ENCODE measurements at places on chromosomes 5 and 9.
A peak's percentile ranks its signal among the peaks of the same experiment; 100 is the strongest.

- DNase-seq: no peak
These were observed 56.1 kb upstream of the CCDC112 start for GRCh38 chr5:115352571-115352970.

DNA sequence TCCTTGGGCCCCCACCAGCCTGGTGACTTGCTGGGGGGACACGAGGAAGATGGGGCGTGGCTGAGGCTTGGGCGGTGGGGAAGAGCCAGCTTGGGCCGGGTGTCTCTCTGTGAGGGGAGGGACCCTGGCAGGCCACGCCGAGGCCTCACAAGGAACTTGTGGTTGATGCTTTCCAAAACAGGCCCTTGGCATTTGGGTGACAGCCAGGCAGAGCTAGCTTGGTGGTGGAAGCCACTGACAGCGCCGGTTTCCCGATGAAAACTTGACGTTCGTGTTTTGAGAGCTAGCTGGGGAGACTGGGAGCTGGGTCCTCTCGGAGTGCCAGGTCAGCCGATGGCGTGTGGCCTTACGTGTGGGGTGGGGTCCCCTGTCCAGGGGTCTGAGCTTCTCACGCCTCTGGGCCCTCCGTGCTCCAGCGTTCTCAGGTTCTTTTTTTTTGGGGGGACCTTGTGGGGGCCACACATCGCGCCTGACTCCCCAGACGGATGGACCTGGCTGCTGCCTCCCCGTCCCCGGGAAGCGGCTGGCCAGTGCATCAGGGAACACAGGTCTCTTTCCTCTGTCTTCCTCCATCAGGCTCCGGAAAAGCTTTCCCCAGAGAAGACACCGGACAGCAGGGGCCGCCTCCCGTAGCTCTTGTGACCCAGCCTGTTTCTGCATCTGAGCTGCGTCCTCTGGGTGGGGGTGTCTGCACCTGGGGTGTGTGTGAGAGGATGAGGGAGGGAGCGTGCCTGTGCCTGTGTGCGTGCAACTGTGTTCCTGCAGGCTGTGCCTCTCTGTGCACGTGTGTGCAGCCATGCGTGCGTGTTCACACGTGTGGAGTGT, 129.3 kb upstream of the LPCAT1 start:
- peak; percentile 2 for DNase-seq

DNA sequence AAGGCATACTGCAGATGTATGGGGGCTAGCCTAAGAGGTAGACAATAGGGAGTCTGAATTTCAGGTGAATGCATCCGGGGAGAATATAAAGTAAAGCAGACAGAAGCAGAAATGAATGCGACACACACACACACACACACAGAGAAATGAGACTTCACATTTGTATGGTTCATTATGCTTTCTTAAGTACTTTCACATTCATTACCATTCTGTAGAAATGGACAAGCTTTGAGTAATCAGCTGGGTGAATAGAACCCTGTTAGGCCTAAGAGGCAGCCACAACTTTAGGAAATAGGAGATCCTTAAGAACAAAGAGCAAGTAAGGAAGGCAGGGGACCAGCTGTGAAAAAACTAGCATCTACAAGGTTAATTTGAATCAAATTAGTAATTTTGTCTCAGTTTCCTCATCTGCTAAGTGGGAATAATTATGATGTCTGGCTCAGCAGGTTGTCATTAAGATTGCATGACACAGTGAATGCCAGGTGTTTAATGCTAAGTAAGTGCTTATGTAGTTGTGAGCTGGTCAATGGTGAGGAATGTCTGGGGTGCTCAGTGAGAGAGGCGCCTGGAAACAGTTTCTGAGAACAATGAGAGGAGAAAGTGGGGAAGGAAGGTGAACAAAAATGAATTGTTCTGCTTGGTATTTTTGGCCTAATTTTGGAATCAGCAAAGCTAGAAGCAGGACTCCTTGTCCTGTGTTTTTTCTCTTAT, 265.8 kb upstream of the CLINT1 start:
- no peak for DNase-seq

- DNase-seq: no peak
These were observed 620.7 kb upstream of the ARRDC3 start for GRCh38 chr5:92003806-92004205.

DNA sequence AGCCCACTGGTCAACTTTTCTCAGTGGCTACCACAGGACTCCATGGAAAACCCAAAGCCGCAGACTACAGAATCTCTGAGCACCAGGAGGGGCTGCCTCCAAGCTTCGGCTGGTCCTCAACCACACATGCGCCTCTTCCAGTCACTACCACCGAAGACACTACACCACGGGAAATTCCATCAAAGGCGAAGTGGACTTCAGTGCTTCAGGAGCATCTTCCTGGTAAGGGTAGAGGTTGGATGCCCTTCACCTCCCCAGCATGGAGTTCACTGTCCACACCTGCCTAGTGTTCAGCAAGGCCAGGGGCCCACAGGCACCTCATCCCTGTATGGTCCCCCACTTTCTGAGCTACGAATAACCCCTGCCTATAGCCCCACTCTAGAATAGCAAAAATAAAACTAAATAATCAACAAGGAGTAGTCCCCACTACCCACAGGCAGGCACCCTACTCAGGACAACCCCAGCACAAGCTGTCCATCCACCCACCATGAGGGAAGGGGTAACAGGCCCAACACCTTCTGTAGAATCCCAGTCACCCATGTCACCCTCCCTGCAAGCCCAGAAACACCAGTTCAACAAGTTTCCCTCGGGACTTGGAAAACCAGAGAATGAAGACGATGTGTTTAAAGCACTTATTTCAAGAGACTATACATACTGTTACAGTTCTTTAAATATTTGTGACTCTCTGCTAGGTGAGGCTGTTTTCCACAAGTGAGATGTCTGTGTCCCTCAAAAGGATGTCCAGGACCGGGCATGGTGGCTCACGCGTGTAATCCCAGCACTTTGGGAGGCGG, 2.6 kb downstream of the VDAC1 start:
- no peak for DNase-seq

DNA sequence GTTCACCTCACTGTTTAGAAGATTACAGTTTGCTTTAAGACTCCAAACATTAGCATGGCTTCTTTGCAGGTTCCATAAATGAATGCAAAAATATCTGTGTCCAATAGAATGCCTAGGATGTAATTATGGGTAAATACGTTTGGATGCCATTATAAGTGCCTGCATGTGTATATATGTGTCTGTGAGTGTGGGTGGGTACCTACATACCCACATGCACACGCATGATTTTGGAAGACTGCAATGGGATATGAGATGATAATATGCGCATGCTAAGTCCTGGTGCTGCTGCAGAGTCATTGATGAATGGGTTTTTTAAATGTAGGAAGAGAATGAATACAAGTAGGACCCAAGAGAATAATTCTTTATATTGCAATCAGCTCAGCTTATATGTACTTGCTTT, 406.4 kb downstream of the ZSWIM6 start:
- DNase-seq: no peak

DNA sequence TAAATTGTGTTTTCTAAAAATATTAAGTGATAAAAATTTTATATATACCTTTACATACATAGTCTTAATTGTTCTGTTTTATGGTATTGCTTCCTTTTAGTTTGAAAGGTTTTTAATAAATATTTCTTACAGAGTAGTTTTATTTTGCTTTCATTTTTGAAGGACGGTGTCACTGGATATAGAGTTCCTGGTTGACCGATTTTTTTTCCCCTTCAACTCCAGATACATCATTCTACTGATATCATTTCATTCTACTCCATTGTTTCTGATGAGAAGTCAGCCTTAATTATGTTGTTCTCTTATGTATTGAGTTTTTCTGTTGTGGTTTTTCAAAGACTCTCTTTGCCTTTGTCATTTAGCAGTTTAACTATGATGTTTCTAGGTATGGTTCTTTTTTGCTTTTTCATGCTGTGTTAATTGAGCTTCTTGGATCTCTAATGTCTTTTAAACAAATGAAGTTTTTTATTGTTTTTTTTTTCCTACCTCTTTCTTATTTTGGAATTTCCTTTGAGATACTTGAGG, 30.4 kb downstream of the MTREX start:
- DNase-seq: peak; percentile 19

GRCh38 chr5:123193176-123193575, 104.1 kb downstream of the PRDM6 start:
- no peak for DNase-seq

GRCh38 chr9:87701931-87702421, 23.9 kb upstream of the CTSL start:
- DNase-seq: no peak

DNA sequence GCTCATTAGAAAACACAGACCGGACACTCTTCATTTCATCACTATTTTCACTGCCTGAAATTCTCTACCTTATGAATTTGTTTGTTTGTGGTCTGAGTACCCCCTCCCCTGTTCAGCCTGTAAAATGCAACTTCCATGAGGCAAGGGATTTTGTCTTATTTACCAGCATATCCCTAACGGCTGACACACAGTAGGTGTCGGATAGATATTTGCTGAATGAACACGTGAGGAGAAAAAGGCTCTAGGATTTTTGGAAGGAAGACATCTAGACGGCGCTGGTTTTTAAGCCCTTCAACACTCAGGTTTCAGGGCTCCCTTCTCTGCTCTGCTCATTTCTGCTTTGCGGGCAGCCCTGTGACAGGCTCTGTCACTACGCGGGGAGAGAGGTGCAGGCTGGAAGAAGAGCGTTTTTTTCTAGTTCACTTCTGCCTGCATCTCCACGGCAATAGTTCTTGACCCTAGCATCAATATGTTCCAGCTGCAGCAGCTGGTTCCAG, 41.0 kb downstream of the KCNMB1 start:
- no peak for DNase-seq

GRCh38 chr9:111926421-111926875, 29.8 kb downstream of the UGCG start:
- DNase-seq: no peak

GRCh38 chr9:91835216-91835615, 114.8 kb downstream of the ROR2 start:
- DNase-seq: no peak

DNA sequence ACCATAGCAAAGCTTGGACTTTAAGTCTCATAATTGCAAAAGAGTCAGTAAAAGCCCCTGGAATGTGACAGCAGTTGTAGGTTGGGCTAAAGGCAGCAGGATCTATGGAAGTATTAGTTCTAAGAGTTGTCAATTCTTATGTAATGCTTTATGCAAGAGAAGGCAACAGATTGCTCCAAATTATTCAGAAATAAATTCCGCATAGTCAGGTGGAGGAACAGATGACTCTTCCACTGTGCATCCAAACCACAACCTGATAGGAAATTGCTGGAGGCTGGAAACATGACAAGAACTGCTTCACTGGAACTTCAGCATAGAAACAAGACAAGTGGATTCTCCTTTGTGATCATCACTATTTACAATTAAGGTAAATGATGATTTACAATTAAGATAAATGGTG, 101.0 kb downstream of the STARD4 start:
- DNase-seq: no peak

GRCh38 chr5:130836729-130837649, 328.1 kb downstream of the HINT1 start:
- DNase-seq: peak; percentile 40

- no peak for DNase-seq
These were observed 408.2 kb downstream of the PRR16 start for GRCh38 chr5:120872297-120872696.

GRCh38 chr5:41509399-41510175, 814 bp downstream of the PLCXD3 start:
- DNase-seq: no peak

GRCh38 chr5:109247986-109248385, 161.8 kb downstream of the PJA2 start:
- DNase-seq: no peak

DNA sequence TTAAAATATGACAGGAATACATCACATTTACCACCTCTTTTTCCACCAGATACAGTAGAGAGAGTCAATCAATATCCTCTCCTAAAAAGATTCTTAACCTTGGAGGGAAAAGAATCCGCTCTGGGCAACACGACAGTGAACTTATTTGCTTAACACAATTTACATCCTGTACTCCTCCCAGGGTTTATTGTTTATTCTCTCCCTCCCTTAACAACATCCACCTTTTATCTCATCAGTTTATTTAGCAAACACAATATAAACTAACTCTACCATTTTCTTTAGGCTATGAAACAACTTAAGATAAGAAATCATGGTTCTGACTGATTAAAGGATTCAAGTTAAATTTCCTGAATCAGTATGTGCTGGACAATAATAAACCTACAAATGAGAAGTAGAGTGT, 50.9 kb downstream of the CERT1 start:
- no peak for DNase-seq

DNA sequence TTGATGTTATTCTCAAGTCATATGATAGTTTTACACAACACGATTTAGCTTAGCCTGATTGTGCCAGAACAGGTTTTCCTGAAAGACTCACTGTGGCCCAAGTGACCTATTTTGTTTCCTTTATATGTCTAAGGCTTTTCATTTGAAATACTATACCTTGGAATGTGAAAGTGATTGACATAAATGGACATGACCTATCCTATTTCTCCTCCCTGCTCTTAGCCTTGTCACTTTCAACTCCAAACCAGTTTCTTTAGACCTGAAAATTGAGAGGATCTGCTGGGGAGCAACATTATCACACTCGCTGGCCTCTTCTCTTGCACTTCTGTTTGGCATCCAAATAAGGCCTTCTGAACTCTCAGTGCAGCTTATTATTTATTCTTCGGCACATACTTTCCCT, 496.8 kb downstream of the MAT2B start:
- DNase-seq: no peak

- DNase-seq: no peak
These were observed 296.8 kb downstream of the EBF1 start for GRCh38 chr5:158802941-158803341.

DNA sequence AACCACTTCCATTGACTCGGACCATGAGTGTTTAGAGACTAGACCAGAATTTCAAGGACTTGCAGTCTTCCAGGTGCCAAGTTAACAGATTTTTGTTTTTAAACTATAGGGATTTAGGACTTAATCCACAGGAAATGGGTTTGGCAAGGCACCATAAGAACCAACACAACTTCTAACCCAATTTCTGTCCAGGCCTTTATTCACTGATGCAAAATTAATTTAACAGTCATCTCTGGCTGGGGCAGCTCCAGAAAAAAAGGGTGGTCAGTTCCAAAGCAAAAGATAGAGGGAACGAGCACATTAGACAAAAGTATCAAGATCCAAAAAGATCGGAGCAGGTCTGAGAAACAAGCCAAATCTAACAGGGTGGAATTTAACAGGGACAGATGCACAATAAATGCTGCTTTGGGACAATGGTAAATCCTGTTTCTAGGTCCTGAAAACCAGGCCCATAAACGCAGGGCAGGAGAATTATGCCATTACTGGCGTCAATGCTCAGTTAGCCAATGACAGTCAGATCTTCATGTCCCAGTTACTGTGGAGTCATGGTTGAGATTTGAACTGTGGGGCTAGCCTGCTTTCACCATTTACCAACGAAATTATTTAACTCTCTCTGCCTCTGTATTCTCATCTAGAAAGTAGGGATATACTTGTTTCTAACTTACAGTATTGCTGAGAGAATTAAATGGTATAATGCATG, 590.8 kb upstream of the BRINP1 start:
- DNase-seq: no peak

GRCh38 chr5:173235499-173236394, 741 bp upstream of the NKX2-5 start:
- no peak for DNase-seq

DNA sequence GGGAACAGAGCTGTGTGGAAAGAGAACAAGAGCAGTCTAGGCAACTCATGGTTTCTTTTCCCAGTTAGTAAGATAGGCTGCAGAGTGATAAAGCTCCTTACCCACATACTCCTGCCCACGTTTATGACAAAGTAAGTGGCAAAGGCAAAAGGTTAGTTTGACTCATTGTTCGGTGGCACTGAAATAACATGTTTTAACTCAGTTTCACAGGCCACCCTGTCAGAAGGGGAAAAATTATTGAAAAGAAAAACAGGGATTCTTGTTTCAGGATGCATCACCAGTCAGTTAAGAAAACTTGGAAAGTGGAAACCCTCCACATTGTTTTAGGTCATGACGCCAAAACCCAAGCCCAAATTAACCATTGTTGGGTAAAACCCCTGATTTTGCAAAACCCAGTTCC, 22.3 kb upstream of the DAB2 start:
- DNase-seq: no peak

Data from ACHN (cell line).